Peyer's patch (tissue), 4 donors: ENCODE measurements at places on chromosomes 4 and X. TPM values are rescaled to one million over a fixed set of nuclear protein-coding genes. Genes with fewer than 3 reads are reported as not detected.

The CRMP1 gene
- not detected for total RNA-seq

The FAM9B gene
- not detected for total RNA-seq

The CYBB gene
- total RNA-seq = 5.5 TPM

The TMEM144 gene
- total RNA-seq = 35.1 TPM

The PQBP1 gene
- 86.6 TPM for total RNA-seq

The FOXR2 gene
- total RNA-seq = not detected

The LIMCH1 gene
- total RNA-seq = 11.1 TPM

The SLC10A4 gene
- total RNA-seq = not detected

The FRAS1 gene
- total RNA-seq = 4.1 TPM

The CLDN34 gene
- not detected for total RNA-seq

The ODAM gene
- total RNA-seq = not detected

The GAGE1 gene
- total RNA-seq = not detected

The BEND4 gene
- total RNA-seq = 0.53 TPM

The MSMO1 gene
- 104 TPM for total RNA-seq

GRCh38 chr4:173703021-173703420, 173.0 kb upstream of the HAND2 start:
- H3K27ac ChIP-seq = no peak overlapping the region
- no peaks in the 10 kb centered on the region for H3K4me1 ChIP-seq
- H3K4me3 ChIP-seq = no peak overlapping the region

DNA sequence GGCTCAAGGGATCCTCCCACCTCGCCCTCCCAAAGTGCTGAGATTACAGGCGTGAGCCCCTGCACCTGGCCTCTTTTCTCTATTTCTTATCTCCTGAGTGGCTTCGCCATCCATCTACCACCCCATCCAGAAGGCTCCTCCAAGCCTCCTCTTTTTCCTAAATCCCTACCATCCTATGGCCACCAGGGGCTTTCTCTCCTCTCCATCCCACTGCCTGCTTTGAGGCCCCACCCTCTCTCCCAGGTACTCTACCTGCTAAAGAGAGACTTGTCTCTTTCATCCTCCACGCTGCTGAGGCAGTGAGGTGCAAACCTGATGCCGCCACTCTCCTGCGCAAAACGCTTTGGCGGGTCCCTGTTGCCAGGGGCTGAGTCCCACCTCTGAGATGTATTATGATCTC, 7.0 kb downstream of the RS1 start:
- no peaks in the 10 kb centered on the region for H3K27me3 ChIP-seq
- no peak overlapping the region for H3K27ac ChIP-seq
- no peak for DNase-seq
- H3K4me1 ChIP-seq = no peaks in the 10 kb centered on the region

- H3K27me3 ChIP-seq = no peaks in the 10 kb centered on the region
- no peaks in the 10 kb centered on the region for H3K36me3 ChIP-seq
- H3K27ac ChIP-seq = no peak overlapping the region
- no peaks in the 10 kb centered on the region for H3K4me1 ChIP-seq
Observed at GRCh38 chr4:91758487-91758886, 545.3 kb upstream of the GRID2 start.

DNA sequence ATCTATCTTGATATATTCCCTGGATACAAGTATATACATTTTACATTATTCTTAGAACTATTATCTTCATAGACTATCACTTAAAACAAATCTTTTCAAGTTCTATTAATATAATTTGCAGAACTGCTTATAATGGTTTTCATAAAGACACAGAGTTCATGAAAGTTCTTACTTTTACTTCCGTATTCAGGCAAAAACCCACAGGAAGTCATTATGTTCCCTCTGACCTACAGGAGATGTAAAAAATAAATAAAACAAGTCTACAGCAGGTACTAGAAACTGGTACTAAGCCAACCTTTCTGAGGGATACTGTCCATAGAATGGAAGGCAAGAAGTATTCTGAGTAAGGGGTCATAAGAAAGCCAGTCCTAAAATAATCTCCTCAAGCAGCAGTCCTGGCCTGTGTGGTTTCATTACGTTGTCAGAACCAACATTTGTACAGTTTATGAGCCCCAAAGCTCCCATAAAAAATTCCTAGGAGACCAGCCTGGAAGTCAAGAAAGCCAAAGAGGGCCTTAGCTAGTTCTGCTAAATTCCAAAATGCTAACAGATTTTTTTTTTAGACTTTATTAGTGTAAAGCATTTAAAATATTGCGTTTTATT, 68.6 kb downstream of the CAMK2D start:
- H3K4me3 ChIP-seq = no peak overlapping the region
- no peaks in the 10 kb centered on the region for H3K4me1 ChIP-seq
- H3K36me3 ChIP-seq = no peaks in the 10 kb centered on the region
- DNase-seq = no peak
- no peak overlapping the region for H3K27ac ChIP-seq
- H3K27me3 ChIP-seq = no peaks in the 10 kb centered on the region

DNA sequence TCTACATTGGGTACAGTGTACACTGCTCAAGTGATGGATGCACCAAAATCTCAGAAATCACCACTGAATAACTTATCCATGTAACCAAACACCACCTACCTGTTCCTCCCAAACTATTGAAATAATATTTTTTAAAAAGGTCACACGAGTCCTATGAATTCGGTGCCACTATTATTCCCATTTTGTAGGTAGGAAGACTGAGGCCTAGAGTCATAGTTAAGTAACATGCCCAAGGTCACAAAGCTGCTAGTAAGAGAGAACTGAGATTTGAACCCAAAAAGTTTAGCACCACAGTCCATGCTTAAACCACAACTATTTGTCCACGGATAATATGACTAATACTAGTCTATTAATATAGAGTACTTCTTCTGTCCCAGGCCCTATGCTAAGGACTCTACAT, 2.7 kb downstream of the ARHGEF6 start:
- H3K36me3 ChIP-seq = no peaks in the 10 kb centered on the region
- H3K4me1 ChIP-seq = no peaks in the 10 kb centered on the region
- no peak for DNase-seq
- H3K27ac ChIP-seq = no peak overlapping the region
- no peak overlapping the region for H3K4me3 ChIP-seq

GRCh38 chr4:22780317-22780716, 87.6 kb downstream of the GBA3 start:
- DNase-seq = no peak
- H3K4me1 ChIP-seq = no peaks in the 10 kb centered on the region
- no peak overlapping the region for H3K4me3 ChIP-seq
- H3K27me3 ChIP-seq = no peaks in the 10 kb centered on the region
- H3K27ac ChIP-seq = no peak overlapping the region

DNA sequence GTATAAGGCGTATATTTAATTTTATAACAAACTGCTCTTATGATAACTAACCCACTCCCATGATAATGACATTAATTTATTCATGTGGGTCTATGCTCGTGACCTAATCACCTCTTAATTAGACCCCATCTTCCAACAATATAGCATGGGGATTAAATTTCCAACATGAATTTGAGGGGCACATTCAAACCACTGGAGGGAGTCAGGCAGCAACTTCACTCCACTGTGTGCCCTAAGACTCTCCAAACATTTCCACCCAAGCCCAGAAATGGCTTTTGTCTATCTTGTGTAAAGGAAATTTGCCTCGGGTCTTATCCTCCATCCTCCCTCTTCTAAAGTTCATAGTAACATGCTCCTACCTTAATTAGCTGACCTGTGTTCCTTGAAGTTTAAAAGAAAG, 616.1 kb upstream of the CPEB2 start:
- H3K4me3 ChIP-seq = no peak overlapping the region
- no peaks in the 10 kb centered on the region for H3K4me1 ChIP-seq
- H3K36me3 ChIP-seq = no peaks in the 10 kb centered on the region

- H3K27ac ChIP-seq = no peak overlapping the region
- H3K27me3 ChIP-seq = no peaks in the 10 kb centered on the region
- no peak overlapping the region for H3K4me3 ChIP-seq
- DNase-seq = no peak
- no peaks in the 10 kb centered on the region for H3K4me1 ChIP-seq
Observed at GRCh38 chr4:188403272-188403671, 264.0 kb downstream of the TRIML1 start.

GRCh38 chrX:109943740-109944092, 59.2 kb upstream of the TMEM164 start:
- no peaks in the 10 kb centered on the region for H3K27me3 ChIP-seq
- no peaks in the 10 kb centered on the region for H3K4me1 ChIP-seq
- no peak overlapping the region for H3K27ac ChIP-seq
- no peak for DNase-seq
- no peaks in the 10 kb centered on the region for H3K36me3 ChIP-seq

DNA sequence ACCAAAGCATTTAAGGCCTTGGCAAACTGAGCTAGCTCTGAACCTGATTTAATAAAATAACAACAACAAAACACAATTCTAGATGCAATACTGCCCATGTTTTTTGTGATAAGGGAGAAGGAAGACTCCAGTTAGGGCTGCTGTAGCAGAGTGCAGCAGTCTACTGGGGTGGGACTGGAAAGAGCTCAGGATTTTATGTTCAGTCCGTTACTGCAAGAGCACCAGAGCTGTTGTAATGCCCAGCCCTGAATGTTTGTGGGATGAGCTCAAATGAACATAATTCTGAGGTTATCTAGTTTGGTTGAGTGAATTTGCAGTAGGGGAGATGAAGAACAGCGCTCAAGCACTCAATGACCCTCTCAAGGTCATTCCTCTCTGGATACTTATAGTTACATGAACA, 743.8 kb downstream of the FAT4 start:
- no peaks in the 10 kb centered on the region for H3K27me3 ChIP-seq
- no peak for DNase-seq
- no peaks in the 10 kb centered on the region for H3K4me1 ChIP-seq
- no peak overlapping the region for H3K27ac ChIP-seq

DNA sequence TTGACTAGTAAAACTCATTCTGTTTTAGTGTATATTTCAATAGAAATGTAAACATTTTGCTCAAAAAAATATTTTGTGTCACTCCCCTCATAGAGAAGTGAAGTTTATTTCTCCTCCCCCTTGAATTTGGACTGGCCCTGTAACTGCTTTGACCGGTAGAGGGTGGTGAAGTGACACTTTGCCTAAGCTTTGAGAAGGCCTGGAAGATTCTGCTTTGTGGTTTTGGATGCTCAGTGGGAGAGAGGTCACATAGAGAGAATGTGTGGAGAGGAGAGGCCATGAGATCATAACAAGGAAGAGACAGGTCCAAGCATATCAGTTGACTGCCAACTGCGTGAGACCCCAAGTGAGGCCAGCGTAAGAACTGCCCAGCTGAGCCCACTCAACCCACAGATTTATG, 19.1 kb upstream of the ARX start:
- H3K4me1 ChIP-seq = no peaks in the 10 kb centered on the region
- no peak for DNase-seq
- no peak overlapping the region for H3K27ac ChIP-seq
- H3K4me3 ChIP-seq = no peak overlapping the region

GRCh38 chr4:46839128-46839527, 69.9 kb downstream of the COX7B2 start:
- DNase-seq = no peak
- no peak overlapping the region for H3K27ac ChIP-seq

GRCh38 chrX:47078129-47079043, at the start of gene RGN:
Gene RGN (plus strand): TSS chrX:47078443. CDS start chrX:47081145, 2,702 bp downstream.
- no peaks in the 10 kb centered on the region for H3K4me1 ChIP-seq
- H3K4me3 ChIP-seq = no peak within 1 kb of the TSS
- no peak within 1 kb of the TSS for H3K27ac ChIP-seq

GRCh38 chr4:102362922-102363432, 17.7 kb upstream of the SLC39A8 start:
- no peaks in the 10 kb centered on the region for H3K27me3 ChIP-seq
- no peaks in the 10 kb centered on the region for H3K36me3 ChIP-seq
- no peak for DNase-seq
- no peak overlapping the region for H3K4me3 ChIP-seq
- no peaks in the 10 kb centered on the region for H3K4me1 ChIP-seq

- no peak overlapping the region for H3K27ac ChIP-seq
- H3K4me3 ChIP-seq = no peak overlapping the region
- no peaks in the 10 kb centered on the region for H3K27me3 ChIP-seq
Observed at GRCh38 chrX:98065151-98065550, 1181.4 kb downstream of the RPA4 start.

DNA sequence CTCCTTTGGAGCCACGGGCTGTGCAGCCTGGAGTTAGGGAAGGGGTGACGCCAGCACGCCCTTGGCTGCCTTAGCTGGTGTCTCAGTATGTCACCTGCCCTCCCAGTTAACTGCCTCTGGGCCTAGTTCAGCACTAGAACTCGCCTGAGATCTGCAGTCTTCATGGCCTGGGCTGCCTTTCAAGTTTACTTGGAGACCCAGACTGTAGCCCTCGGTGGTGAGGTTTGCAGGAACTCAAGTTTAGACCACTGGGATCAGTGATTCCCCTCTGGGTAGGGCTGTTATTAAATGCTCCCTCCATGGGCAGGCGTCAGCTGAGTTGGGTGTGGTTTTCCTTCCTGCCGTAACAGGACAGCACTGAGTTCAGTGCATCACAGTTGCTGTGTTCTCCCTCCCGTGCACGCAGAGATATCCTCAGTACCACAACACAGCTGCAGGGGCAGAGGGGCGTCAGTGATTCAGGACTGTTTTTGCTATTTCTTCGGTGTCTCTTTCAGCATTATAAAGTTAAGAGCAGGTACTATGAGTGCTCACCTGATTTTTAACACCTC, 30.5 kb downstream of the PLAC8 start:
- H3K4me3 ChIP-seq = no peak overlapping the region
- H3K27me3 ChIP-seq = no peaks in the 10 kb centered on the region
- H3K27ac ChIP-seq = peak overlapping the region; percentile 60
- DNase-seq = peak; percentile 77

DNA sequence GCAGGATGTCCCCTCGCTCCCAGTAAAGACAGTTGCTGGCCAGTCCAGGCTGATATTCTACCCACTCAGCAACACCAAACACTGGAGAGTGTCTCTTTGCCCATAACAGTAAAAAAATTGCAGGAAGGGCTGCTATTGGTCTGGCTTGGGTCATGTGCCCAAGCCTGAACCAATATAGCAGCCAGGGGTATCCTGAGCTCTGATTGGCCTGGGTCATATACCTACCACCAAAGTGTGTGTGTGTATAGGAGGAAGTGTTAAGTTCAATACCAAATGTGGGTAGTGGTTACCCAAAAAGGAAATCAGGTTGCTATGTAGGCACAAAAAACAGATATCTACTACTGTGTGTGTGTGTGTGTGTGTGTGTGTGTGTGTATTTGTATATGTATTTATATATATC, 373.2 kb downstream of the BCOR start:
- no peaks in the 10 kb centered on the region for H3K27me3 ChIP-seq
- DNase-seq = no peak
- no peaks in the 10 kb centered on the region for H3K36me3 ChIP-seq
- H3K27ac ChIP-seq = no peak overlapping the region

GRCh38 chr4:101155945-101156344, 191.4 kb downstream of the PPP3CA start:
- no peaks in the 10 kb centered on the region for H3K4me1 ChIP-seq
- DNase-seq = no peak
- no peak overlapping the region for H3K27ac ChIP-seq

DNA sequence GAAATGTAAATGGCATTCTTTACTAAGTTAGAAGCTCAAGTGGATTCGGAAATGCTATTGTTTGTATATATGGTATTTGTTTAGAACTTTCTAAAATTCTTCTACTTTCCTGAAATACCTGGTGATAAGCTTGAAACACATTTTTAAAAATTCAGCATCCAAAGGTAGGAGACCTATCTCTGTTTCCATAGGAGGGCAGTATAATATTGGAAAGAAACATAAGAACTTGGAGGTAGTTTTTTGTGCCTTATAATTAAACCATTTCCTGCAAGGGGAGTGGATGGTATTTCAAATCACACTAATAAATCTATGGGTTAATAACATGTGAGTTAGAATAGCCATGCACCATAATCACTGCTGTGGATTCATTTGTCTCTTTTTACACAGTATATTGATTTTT, 217.4 kb upstream of the AADAT start:
- no peak overlapping the region for H3K27ac ChIP-seq
- peaks cover 3% of the 10 kb centered on the region for H3K4me1 ChIP-seq
- DNase-seq = no peak
- H3K36me3 ChIP-seq = no peaks in the 10 kb centered on the region
- H3K27me3 ChIP-seq = no peaks in the 10 kb centered on the region
